ENCODE measurements at places on chromosomes 5 and 9.
A peak's percentile ranks its signal among the peaks of the same experiment; 100 is the strongest.

DNA sequence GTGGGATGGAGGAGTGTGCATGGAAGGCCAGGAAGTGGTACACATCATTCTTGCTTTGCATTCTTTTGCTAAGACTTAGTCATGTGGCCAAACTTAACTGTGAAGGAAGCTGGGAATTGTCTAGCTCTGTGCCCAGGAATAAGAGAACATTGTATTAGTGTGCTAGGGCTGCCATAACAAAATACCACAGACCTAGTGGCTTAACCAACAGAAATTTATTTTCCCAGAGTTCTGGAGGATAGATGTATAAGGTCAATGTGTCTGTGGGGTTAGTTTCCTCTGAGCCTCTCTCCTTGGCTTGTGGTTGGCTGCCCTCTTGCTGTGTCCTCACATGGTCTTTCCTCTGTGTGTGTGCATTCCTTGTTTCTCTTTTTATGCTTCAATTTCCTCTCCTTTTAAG lies 32.4 kb downstream of the NNT start:
- no peak for DNase-seq

GRCh38 chr5:65775476-65775875 lies 53.5 kb downstream of the NLN start:
- no peak for DNase-seq

GRCh38 chr5:78016863-78017529 lies 240.9 kb upstream of the TBCA start:
- DNase-seq: no peak

GRCh38 chr9:99135456-99135855 lies 30.5 kb downstream of the TGFBR1 start:
- DNase-seq: no peak

GRCh38 chr5:52007230-52007858 lies 624.1 kb downstream of the ISL1 start:
- DNase-seq: peak; percentile 35

GRCh38 chr5:157100140-157100679 lies 8.6 kb downstream of the HAVCR2 start:
- DNase-seq: no peak

DNA sequence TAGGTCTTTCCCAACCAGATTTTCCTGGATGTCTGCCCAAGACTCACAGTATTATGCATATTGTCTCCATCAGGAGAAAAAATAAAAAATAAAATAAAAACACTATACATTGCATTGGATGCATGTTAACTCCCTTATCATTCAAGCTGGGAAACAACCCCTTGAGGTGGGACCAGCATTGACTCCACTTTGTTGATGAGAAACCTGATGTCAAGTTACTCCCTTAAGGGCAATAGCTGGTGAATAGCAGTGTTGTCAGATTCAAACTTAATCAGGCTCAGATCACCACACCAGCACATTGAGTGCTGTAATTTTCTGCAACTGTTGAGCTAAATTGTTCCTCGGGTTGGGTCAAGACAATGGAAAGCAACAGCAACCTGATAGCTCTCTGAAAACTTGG lies 264.0 kb upstream of the TRIM32 start:
- DNase-seq: no peak

GRCh38 chr5:93583768-93584595 lies 960 bp downstream of the NR2F1 start:
- DNase-seq: no peak

DNA sequence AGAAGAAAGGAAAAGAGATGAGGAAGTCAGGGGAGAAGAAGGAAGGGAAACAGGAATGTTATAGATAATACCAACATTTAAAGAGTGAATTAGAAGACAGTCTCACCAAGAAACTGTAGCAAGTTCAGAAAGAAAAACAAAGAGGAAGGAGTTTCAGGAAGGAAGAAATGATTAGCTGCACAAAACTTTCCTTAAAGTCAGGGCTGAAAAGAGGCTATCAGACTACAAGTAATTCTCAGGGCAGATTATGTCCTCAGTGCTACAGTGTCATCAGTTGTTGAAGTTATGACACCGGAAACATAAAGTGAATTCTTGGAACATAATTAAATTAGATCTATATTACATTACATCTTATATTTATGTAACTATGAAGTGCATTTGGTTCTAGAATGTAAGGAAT lies 226.9 kb downstream of the ARRDC3 start:
- DNase-seq: no peak

- peak; percentile 59 for DNase-seq
These were observed 23.1 kb downstream of the NIM1K start for GRCh38 chr5:43215073-43215631.

GRCh38 chr5:167587772-167588437 lies 703.5 kb upstream of the WWC1 start:
- peak; percentile 20 for DNase-seq

DNA sequence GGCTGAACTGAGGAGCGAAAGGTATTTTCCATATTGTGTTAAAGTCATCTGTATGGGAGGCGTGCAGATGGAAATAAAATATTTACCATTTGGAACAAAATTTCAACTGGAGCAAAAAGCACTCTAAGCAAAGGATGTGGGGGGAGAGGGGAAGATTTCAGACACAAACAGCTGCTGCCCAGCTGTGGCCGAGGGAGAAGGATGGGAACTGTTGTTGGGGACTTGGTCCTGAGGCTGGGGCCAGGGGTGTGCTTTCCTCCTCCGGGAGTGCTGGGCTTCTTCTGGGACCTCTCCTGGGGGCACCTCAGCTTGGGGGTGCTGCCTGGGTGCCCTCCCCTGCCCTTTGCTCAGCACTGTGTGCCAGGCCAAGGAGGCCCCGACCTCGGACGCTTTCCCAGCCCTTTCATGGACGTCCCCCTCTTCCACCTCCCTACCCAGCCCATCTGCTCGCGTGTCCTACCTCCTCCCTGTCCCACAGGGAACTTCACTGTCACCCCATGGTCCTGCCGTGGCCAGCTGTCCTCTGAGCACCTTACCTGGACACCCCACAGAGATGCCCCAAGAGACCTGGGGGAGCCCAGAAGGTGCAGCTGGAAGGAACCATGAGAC lies 101.9 kb upstream of the COL5A1 start:
- DNase-seq: no peak

Measured in NCI-H524 treated with DMSO at 0.1 percent for 48 hours (cell line).